Umbilical cord (tissue), 2 donors: ENCODE measurements at places on chromosomes 2 and 18. TPM values are rescaled to one million over a fixed set of nuclear protein-coding genes. Genes with fewer than 3 reads are reported as not detected.

- no peak for DNase-seq
Measured at GRCh38 chr18:47978603-47979002, 48.1 kb upstream of the SMAD2 start.

The C1QL2 gene
- total RNA-seq: 0.48 TPM

The CHST9 gene
- 3.4 TPM for total RNA-seq

DNA sequence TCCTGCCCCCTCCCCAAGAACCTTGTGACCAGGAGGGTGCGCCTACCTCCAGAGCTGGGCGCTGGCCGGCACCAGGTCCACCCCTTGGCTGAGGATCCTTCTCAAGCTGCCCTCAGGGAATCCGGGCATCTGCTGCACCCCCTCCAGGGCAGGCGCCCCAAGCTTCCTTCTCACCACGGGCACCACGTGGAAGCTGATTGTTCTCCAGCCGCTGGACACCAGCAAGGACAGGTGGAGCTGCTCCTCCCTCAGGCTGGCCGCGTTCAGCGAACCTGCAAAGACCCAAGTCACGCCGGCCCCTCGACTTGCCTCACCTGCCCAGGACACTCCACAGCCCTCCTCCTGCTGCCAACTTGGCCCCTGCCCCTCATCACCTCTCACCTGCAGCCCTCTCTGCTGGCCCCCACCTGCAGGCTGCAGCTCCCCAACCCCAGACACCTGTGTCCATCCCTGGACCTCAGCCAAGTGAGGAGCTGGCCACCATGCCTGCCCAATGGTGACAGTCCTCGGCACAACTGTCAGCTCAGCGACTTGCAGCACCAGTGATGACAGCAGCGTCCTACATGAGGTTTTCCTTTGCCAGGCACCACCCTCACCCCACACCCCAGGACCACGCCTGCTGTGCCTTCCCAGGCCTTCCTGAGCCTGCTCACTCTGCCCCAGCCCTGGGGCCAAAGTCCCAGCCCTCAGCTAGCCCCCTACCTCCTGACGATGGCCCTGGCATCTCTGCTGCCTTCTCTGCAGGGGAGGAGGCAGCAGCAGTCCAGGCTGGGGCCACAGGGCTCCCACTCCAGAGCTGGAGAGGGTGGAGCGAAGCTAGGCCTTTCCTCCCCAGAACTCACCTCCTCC is 4.2 kb downstream of the MAB21L4 start:
- no peak for DNase-seq

DNA sequence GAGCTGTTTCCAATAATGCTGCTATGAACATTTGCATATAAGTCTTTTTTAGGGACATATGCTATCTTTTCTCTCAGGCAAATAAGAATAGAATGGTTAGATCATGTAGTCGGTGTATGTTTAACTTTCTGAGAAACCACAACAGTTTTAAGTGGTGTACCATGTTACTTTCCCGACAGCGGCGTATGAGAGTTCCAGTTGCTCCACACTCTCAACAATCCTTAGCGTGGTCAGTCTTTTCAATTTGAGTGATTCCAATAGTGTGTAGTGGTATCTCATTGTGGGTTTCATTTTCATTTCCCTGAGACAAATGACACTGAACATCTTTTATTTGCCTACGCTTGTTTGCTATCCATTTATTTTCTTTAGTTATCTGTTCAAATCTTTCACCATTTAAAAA is 149.5 kb downstream of the ACOXL start:
- no peak for DNase-seq

The TIGD1 gene
- total RNA-seq: 1.7 TPM

- DNase-seq: no peak
Measured at GRCh38 chr2:15557887-15558311, 3.2 kb downstream of the NBAS start.

- peak; percentile 81 for DNase-seq
Measured at GRCh38 chr2:9975805-9976447, 24.4 kb downstream of the GRHL1 start.

DNA sequence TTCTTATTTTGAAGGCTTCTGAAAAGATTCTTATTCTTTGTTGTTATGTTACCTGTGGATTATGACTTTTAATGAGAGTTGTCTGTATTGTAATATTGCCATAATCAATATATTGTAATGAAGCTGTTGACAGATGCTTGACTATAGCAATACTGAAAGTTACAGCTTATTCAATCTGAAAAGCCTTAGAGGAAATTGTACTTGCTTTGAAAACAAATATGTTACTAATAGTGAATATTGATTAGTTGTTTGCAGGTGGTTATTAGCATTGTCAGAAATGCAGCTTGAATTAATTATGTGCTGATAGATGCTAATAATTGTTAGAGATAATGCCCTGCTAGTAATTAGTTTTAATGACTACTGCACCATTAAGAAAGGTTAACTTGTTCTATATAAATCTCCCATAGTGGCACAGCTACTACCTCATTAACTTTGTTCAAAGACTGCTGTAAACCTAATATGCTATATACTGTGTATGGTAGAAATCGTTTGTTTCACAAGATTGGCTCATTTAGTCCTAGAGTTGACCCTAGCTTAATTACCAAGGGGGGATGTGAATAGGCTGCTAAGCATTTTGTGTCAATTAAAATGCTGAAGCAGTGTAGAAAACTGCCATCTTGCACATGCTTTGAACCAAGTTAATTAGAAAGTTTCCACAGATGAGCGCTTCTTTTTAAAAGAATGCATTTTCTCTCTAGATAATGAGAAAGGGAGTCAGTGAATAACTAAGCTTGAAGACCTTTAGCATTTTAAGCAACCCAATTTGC is 30.5 kb downstream of the SLC39A10 start:
- no peak for DNase-seq

- DNase-seq: no peak
Measured at GRCh38 chr2:70596739-70597138, 43.1 kb upstream of the TGFA start.

DNA sequence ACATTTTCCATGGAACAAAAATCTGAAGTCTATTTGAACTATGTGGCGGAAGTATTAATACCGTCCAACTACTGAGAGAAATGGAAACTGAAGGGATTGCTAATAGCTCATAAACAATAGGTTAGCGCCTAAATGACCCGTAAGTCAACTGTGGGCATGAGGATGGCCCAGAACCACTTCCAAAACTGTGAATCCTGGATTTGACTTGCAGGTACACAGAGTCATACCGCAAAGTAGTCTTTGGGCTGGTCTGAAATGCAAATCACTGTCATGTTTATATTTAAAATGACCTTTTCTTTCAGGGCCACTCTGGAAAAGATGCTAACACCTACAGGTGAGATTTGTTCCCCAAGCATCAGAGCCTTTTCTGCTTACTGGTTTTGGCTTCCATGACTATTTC is 50.6 kb downstream of the STAT4 start:
- DNase-seq: no peak
